Stimulated activated naive CD4-positive, alpha-beta T cell treated with Interleukin-2 at 50 U/mL for 16 hours (primary cell): ENCODE measurements at places on chromosomes 4 and X.

GRCh38 chr4:131388277-131388676 lies 1760.8 kb upstream of the PCDH10 start:
- DNase-seq: no peak

DNA sequence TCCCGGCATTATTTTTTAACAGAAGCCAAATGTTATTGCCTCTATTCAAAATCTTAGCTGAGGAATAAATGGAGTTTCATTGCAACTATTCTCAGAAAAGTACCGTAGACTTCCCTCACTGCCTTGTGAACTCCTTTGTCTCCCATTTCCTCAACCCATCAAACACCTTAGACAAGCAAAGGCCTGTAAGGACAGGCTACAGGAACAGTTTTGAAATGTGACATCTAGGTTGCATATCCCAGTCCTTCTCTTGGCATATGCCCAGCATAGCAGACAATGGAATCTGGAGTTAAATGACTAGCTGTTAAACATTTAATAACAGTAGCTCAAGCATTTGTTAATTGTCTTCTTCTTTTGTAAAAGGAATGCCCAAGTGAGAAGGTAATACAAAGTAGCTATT lies 1371.7 kb downstream of the STIM2 start:
- DNase-seq: no peak

DNA sequence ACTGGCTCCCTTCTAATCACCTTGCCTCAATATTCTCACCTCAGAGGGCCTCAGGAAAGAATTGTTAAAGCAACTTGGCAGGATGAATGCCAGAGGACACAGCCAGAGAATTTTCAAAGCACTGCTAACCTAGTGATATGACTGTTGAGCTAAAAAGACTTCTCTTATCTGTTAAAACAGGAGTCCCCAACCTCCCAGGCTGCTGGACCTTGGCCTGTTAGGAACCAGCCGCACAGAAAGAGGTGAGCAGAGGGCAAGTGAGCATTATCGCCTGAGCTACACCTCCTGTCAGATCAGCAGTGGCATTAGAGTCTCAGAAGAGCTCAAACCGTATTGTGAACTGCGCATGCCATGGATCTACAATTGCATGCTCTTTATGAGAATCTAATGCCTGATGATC lies 1.7 kb upstream of the KCNE5 start:
- no peak for DNase-seq

DNA sequence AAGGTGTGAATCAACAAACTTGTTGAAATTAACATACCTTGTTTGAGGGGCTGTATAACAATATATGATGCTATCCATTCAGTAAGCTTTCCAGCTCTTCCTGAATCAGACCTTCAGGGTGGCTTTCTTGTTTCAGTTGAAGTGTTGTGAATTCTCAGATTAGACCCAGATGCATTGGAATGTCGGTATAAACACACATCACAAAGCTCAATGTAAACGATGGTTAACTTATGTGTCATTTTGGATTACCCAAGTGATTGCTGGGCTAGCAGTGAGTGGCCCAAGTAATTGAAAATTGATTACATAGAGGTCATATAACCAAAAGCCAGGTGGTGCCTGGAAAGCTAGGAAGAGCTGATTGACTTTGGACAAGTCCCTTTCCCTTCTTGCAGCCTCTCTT lies 115.0 kb downstream of the SHROOM4 start:
- no peak for DNase-seq

GRCh38 chr4:140353786-140354185 lies 19.7 kb upstream of the SCOC start:
- no peak for DNase-seq

DNA sequence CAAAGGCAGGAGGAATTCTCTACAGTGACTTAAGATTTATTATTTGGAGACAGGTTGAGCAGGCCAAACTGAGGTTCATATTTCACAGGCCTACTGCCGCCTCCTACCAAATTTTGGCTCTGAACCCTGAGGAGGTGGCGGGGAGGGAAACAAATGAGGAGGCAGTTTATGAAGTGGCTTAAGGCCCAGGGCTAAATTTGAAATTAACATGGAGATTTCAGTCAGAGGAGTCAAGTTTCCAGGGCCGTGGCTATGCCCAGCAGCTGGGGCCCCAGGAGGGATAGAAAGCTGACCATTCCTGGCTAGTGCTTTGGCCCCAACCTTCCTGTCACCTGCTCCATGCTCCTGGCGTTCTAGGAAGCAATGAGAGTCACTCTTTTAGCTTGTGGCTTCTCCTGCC lies 73.4 kb upstream of the ARHGAP36 start:
- DNase-seq: no peak

DNA sequence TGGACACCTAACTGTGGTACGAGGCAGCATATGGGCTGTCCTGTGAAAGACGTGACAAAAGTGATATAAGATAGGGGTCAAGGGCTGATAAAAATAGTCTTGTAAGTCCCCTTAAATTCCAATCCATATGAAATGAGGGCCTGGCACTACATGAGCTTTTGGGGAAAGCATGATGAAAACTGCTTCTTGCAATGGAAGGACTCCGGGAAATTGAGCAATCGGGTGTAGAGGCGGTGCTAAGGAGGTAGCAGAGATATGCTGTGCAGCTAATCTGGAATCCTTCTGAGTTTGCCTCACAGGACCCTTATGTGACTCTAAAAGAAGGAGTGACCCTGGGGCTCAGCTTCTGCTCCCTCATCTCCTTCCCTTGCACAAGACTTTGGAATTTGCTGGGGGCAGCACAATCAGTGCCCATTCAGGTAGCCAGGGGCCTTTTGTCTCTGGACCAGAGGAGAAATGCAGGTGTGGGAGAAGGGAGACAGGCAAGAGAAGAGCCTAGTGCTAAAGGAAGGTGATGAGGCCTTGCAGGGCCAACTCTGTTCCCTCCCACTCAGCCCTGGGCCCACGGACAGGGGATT lies 12.8 kb downstream of the CLDN2 start:
- DNase-seq: no peak

DNA sequence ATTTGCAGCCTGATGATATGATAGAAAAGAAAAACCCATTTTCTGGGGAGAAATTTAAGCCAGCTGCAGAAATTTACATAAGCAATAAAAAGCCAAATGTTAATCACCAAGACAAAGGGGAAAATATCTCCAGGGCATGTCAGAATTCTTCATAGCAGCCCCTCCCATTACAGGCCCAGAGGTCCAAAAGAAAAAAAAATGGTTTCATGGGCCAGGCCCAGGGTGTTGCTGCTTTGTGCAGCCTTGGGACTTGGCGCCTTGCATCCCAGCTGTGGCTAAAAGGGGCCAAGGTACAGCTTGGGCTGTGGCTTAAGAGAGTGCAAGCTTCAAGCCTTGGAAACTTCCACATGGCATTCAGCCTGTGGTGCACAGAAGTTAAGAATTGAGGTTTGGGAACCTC lies 97.9 kb upstream of the CDX4 start:
- DNase-seq: no peak

DNA sequence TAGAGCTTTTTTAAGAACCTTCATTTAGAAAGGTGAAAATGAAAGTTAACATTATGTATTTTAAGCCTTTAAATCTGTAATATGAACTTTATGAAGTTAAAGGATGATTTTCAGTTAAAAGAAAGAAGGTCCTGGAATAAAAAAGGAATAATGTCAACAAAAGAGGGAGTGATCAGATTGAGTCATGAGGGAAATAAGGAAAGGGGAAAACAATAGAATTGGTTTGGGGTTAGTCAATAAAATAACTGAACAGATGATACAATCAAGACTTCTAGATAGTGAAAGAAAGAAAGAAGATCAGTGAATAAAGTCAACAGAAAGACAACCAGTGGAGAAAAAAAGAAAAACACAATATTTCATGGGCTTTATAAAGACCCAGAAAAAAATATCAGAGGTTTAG lies 291.6 kb upstream of the ARSJ start:
- no peak for DNase-seq

GRCh38 chr4:1604706-1605205 lies 79.4 kb downstream of the FAM53A start:
- no peak for DNase-seq

DNA sequence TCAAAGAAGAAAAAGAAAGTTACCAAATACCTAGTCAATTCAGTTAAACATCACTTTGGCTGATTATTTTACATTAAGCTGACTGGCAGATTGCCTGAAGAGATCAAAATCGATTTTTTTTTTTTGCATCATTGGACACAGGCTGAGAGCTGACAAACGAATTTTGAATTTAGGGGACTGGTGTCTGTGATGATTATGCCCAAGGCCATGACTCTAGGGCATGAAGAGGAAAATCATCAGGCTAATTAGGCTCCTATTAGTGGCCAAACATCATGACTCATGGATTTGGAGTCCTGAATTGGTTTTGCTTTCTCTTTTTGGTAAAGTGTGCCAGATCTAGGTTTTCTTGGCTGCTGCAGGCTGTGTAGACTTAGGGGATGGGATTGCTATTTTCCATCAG lies 829.3 kb upstream of the LCORL start:
- DNase-seq: no peak

DNA sequence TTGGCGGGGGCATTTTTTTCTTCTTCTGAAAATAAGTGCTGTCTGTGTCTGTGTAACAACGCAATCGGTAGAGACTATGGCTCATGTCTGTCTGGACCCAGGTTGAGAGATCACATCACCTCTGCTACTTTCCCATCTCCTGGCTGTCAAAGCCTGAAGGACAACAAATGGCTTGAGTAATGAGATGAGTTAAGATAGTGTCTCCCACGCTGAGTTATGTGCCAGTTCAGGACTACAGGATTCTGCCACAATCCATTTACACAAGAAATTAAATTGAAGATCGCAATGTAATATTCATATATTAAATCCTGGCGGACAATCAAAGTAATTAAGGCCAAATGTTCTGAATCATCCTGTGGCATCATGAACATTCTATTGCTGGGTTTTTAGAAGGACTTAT lies 16.5 kb upstream of the ARHGAP36 start:
- no peak for DNase-seq

GRCh38 chrX:70398899-70399298 lies 24.2 kb upstream of the GDPD2 start:
- DNase-seq: no peak

GRCh38 chr4:106766519-106766918 lies 269.6 kb downstream of the DKK2 start:
- no peak for DNase-seq

DNA sequence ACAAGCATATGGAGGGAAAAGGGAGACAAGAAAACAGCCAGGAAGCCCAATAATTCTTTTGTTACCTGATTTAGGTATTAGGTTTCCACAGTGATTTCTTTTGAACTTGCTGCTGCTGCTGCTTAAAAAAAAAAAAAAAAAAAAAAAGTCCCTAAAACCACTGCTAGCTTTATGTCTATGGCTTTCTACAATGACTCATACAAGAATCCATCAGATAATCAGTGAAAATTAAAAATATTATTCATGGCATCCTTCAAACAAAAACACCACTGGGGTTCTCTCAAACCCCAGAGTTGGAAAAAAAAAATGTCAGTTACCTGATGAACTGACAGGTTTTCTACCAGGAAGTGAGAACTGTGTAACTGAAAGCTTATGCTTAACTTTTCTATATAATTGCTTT lies 14.3 kb downstream of the EPHA5 start:
- no peak for DNase-seq

- no peak for DNase-seq
Observed at GRCh38 chrX:37599729-37600128, 28.3 kb downstream of the LANCL3 start.

- DNase-seq: no peak
Observed at GRCh38 chr4:121728066-121728465, 31.3 kb upstream of the ANXA5 start.

- no peak for DNase-seq
Observed at GRCh38 chr4:138090150-138090917, 151.8 kb downstream of the SLC7A11 start.

DNA sequence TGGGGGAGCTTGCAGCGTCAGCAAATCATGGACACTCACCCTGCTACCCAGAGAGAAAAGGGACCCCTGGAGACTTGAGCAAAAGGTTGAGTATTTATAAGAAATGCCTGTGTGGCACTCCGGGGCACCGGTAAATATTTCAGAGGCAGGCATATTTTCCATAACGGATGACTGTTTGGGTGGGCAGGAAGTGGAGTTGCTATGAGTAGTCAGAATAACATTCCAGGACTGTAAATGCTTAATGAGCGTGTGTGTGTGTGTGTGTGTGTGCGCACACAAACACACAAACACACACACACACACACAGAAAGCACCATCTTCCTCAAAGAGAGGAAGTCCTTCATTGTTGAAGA lies 74.6 kb downstream of the MXRA5 start:
- no peak for DNase-seq

- no peak for DNase-seq
Observed at GRCh38 chrX:18927558-18927957, 56.4 kb downstream of the PHKA2 start.

DNA sequence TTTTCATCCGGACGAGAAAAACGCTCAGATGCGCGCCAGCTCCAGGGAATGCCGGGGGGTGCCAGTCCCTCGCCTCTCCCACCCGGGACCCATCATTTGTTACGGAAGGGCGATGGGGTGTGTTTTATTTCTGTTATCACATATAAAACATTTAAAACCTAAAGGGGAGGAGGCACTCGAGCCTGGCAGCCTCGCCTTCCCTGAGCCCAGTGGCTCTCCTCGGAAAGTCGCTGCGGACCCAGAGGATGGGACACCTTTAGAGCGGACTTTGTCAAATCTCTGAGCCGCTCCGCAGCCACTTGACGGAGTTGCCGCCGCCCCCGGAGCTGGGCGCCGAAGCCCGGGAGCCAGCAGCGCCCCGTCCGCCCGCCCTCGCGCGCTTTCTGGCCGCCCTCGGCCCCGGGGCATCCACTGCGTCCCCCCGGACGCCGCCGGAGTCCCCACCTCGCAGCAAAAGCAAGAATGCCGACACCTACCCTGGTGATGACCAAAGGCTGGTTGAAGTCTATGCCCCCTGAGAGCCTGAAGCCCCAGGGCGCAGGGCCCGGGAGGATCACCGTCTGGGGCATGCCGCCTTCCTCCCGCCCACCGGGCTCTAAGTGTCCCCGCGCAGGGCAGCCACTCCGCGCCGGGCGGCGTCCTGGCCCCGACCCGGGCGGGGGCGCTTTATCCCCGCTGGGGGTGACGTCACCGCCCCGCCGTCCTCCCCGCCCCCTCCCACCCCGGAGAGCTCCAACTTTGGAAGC lies at the start of gene PDLIM3:
Gene PDLIM3, minus strand, starts transcription at position 642 of the 746 bp plus-strand sequence. Its CDS starts 73 bp downstream, at position 569.
- DNase-seq: no peak

DNA sequence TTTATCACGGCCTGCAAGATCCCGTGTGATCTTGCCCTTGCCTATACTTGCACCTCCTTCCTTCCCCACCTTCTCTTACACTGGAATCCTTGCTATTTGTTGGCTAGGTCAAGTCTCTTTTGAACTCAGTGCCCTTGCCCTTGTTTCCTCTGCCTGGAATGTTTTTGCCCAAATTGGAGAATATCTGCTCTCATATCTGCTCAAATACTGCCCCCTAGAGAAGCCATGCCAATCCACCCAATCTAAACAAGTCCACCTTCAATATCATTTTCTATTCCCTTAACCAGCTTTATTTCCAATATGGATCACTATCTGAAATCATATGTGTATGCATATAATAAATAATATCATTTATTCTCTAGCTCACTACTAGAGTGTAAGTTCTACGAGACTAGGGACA lies 1044.2 kb upstream of the FTHL17 start:
- no peak for DNase-seq
